Renal pelvis (tissue), 12 donors: ENCODE measurements at places on chromosomes 7 and 10. TPM values are rescaled to one million over a fixed set of nuclear protein-coding genes. Genes with fewer than 3 reads are reported as not detected.

DNA sequence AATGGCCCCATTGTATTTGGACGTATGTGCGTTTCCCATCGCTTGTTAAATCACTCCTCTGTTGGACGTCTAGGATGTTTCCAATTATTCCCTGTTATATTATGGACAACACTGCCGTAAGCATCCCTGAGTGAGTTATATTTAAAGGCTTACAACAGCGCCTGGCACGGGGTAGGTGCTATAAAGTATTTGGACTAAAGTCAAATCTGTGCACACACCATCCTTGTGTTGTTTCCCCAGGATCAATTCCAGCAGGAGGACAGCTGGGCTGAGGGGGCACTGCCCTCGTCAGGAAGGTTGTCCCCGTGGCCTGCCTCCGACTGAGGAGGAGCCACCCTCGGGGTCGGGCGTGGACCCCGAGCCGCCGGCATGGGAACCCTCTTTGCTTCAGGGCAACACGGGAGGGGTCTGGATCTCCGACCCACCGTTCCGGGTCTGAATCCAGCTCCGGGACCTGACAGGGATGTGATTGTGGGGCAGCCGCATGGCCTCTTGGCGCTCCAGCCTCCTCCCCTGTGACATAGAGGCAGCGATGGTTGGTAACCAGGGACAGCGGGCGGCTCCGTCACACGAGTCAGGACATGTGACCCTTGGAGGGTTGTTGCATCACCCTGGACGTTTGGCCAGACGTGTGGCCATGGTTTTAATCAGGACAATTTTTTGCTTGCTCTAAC is 1.5 kb upstream of the JAKMIP3 start:
- DNase-seq: no peak

- DNase-seq: no peak
These were observed 116.0 kb upstream of the PFKP start for GRCh38 chr10:2951235-2951835.

GRCh38 chr7:98348726-98349474 is 52.0 kb downstream of the BAIAP2L1 start:
- no peak for DNase-seq

GRCh38 chr7:128855559-128855958 is 7.1 kb upstream of the ATP6V1F start:
- no peak for DNase-seq

GRCh38 chr7:143354965-143355364 is 7.5 kb downstream of the FAM131B start:
- no peak for DNase-seq

DNA sequence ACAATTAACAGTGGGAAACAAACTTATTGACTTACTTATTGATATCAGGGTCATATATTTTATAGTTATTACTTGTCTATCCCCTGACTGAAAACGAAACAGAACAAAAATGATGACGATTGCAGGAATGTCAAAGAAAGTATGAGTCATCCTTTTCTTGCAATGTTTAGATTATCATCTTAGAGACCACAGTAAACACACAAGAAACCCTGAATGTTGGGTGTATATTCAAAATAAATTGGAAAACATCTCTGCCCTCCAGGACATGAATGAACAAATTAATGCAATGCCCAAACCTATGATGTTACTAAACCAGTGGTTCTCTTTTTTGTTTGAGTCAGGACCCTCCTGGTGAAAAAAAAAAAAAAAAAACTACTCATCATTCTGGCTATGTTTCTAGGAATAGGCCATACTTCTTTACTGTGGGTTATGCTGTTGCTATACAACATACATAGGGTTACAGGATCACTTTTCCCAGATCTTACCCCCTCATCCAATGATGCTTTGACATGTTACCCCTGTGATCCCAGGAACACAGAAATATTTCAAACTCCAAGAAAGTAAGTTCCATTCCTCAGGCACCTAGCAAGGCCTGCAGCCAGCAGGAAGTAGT is 623.4 kb upstream of the IGFBP3 start:
- DNase-seq: no peak

DNA sequence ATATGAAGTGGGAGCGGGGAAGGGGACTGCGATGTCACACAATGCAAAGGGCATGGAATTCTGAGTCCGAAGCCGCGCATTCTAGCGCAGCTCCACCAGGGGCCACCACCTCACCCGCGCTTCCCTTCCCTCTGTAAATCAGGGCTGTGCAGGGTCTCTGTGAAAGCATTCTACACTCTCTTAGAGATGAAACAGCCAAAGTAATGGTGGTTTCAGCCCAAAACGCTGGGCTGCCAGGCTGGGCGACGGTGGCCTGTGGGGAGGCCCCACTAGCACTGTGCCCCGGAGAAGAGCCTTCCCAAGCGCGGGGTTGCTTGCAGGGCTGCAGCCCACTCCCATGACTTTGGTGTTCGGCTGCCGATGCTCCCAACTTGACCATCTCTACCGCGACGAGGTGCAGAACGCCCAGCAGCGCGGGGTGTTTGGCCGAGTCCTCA is 11.4 kb downstream of the ATG9B start:
- no peak for DNase-seq

- no peak for DNase-seq
These were observed 86.2 kb upstream of the ABCB5 start for GRCh38 chr7:20529260-20529659.

DNA sequence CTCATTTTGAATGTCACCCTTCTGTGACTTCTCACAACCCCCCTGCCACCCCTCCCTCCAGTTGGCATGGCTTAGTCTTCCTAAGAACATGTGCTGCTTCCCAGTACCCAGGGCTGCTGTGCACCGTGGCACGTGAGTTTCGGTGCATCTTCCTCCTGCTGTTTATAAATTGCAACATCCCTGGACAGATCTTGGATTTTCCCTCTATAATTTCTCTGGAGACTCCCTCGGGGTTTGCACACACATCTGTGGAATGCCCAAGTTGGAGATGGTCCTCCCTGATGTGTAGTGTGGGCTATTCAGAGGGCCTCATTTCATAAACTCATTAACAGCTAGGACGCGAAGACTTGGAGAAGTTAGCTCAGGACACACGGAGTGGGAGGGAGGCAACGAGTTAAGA is 52.9 kb downstream of the IKZF1 start:
- no peak for DNase-seq

DNA sequence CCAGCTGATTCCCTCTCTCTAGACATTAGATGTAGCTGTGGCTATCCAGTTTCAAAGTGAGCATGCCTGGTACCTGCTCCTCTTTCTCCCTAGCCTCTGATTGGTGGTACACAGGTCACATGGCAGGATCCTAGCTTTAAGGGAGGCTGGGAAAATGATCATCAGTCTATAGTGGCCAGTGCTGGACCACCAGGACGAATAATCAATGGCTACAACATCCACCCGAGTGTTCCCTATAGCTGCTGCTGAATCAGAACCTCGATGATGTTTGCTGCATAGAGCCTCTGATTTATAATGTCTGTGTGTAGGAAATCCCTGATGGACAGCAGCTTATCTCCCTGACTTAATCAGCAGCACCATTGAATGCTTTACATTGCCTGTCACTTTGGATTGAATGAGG is 28.9 kb upstream of the LMTK2 start:
- DNase-seq: no peak

- DNase-seq: peak; percentile 0
These were observed 807 bp upstream of the MINPP1 start for GRCh38 chr10:87503886-87504285.

- DNase-seq: no peak
These were observed 181.5 kb upstream of the HPS1 start for GRCh38 chr10:98628206-98628605.

- DNase-seq: no peak
These were observed 41.8 kb downstream of the ZCCHC24 start for GRCh38 chr10:79403441-79404230.

- DNase-seq: no peak
These were observed 20.4 kb upstream of the INSYN2A start for GRCh38 chr10:127216786-127217185.

GRCh38 chr7:80063834-80064233 is 70.8 kb upstream of the GNAI1 start:
- DNase-seq: no peak

DNA sequence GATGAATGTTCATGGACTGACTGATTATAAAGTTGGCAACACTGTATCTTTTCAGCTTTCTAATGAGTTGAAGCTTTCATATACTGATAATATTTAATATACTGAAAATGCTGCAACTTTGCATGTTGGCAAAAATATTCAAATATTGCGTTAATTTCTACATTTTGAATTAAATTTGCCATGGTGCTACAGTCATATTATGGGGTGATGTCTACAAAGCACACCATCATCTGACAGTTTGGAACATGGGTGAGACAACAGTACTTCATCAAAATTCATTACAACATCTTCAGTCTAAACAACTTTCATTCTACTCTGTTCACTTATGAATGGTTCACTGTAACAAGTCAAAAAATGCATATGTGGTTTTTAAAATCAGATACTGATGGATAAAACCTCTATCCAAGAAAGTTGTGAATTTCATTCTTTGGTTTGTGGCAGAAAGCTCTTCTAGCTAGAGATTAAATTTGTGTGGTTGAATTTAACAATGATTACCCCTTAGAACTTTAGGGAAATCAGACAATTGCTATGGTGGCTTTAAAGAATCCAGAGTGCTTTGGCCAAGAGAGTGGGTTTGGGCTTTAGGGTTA is 136.4 kb downstream of the TMEM26 start:
- no peak for DNase-seq

DNA sequence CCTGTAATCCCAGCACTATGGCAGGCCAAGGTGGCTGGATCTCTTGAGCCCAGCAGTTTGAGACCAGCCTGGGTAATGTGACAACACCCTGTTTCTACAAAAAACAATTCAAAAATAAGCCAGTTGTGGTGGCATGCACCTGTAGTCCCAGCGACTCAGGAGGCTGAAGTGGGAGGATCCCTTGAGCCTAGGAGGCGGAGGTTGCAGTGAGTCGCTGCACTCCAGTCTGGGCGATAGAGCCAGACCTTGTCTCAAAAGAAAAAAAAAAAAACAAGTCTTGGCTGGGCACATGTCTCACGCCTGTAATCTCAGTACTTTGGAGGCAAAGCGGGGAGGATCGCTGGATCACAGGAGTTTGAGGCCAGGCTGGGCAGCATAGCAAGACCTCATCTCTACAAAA is 74.6 kb upstream of the PDSS1 start:
- no peak for DNase-seq

DNA sequence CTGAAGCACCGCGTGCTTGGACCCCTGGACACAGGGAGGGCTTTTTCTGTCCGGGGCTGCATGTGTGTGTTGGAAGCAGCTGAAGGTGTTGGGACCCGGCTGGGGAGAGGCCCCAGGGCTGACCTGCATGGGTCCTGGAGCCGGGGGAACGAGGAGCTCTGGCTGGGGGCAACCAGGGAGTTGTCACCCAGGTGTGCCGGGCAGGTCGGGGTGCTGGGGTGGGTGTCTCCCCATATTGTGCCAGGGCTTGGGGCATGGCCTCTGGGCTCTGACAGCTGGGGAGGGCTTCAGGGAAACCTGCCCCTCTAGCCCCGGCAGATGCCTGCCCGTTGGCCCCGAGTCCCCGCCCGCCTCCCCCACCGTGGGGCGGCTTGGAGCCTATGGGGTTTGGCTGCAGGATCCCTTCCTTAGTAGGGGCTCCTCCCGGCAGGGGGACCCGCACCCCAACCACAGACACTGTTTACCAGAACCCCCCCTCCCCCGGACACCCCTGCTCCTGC is 42.3 kb downstream of the UNCX start:
- DNase-seq: no peak

- DNase-seq: no peak
These were observed 3.6 kb downstream of the R3HCC1L start for GRCh38 chr10:98138031-98138430.

DNA sequence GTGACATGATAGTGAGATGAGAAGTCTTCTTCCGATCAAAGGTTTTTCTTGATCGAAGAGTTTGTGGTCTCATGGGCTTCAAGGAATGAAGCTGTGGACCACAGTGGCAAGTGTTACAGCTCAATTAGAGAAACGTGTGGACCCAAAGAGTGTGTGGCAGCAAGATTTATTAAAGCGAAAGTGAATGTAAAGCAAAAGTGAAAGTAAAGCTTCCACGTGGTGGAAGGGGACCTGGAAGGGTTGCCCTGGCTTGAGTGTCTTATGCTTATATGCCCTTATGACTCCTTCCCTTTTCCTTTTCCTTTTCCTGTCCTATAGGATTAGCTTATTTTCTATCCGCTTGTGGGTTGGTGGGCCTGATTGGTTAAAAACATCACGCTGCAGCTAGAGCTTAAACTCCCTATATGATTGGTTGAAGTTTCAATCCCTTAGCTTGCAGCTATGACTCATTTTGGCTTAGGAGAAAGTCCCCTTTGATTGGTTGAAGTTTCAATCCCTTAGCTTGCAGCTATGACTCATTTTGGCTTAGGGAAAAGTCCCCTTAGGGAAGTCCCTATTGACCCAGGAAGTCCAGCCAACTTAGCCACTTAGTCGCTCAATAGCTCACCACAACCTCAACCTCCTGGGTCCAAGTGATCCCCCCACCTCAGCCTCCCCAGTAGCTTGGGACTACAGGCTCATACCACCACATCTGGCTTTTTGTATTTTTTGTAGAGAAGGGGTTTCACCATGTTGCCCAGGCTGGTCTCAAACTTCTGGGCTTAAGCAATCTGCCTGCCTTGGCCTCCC is 34.7 kb downstream of the MRPS24 start:
- no peak for DNase-seq

DNA sequence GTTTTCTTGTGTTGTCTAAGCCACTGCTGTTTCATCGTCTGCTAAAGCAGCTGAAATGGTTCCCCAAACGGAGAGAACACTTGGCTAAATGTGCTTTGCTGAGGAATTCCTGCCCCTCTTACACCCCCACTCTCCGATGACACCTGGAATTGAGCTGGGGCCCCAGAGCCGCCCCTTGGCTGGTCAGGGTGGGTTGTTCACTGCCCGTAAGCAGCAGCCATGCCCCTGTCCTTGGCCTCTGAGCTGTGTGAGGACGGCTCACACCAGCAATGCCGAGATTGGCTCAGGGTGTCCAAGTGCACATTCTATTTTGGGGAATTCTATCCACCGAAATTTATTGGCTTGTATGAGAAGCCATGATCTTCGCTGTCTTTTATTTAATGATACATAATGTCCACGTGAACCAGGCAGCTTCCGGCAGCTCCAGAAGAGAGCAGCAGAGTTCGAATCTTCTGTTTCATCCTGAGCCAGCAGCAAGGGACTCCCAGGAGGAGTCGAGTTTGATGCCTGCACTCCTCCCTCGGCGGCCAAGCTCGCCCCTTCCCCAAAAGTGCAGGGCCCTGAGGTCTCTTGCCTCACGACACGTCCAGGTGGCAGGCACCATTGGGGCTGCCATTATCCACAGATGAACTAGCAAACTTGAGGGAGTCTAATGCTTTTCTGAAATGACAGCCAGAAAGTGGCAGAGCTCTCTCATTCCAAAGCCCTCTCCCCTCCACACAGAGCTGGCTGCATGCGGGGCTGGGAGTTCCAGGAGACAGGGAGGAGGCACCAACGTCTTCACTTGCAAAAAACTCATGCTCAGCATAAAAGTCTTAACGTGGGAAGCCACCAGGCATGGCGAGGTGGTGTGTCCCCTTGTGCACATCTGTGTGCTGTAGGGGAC is 114.0 kb downstream of the WDR37 start:
- DNase-seq: no peak

- DNase-seq: no peak
These were observed 217.4 kb downstream of the ZMYND11 start for GRCh38 chr10:352476-353235.

The GIMAP4 gene
- 24.8 TPM for polyA plus RNA-seq

The FAM237B gene
- polyA plus RNA-seq: 0.33 TPM

The OR2A7 gene
- 21.1 TPM for polyA plus RNA-seq

The CALHM2 gene
- polyA plus RNA-seq: 12.9 TPM

The ANK3 gene
- polyA plus RNA-seq: 153 TPM

The UNCX gene
- 7.5 TPM for polyA plus RNA-seq

The WDR91 gene
- polyA plus RNA-seq: 74.6 TPM

The DKK1 gene
- 37.4 TPM for polyA plus RNA-seq

The LIPA gene
- 45.4 TPM for polyA plus RNA-seq

The NEUROG3 gene
- polyA plus RNA-seq: not detected

The ANXA8L1 gene
- not detected for polyA plus RNA-seq

The STYXL1 gene
- 46.1 TPM for polyA plus RNA-seq
